ENCODE measurements at places on chromosomes 4 and X.
A peak's percentile ranks its signal among the peaks of the same experiment; 100 is the strongest.

- DNase-seq = no peak
Measured at GRCh38 chr4:113572620-113573019, 188.9 kb downstream of the CAMK2D start.

DNA sequence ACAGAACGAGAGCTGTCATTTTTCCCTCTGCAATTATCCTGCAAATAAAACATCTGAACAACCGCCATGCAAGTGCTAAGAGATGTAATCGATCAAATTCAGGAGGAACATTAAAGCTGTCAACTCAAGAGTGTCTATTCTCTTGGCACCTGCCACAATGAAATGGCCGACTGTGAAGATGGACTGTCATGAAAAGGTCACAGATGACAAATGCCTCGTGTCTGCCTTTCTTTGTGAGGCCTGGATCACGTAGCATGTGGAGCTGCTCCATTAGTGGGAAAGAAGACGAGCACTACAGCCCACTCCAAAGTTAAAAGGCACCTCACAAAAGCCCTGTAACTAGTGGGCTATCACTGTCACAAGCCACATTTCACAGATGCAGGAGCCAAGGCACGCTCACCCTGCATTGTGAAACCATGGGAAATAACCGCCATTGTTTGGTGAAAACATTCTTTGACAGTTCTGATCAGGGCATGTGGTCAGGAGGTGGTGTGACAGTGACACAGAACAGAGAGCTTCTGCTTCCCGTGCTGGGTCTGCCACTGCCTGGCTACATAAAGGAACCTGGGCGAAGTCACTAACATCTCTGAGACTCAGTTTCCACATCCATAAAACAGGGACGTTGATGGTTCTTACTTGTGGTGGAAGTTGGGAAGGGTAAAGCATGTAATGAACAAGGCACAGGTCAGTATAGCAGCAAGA, 98.9 kb downstream of the EVC2 start:
- DNase-seq = no peak

- DNase-seq = no peak
Measured at GRCh38 chrX:54045563-54046228, 1.4 kb upstream of the PHF8 start.

DNA sequence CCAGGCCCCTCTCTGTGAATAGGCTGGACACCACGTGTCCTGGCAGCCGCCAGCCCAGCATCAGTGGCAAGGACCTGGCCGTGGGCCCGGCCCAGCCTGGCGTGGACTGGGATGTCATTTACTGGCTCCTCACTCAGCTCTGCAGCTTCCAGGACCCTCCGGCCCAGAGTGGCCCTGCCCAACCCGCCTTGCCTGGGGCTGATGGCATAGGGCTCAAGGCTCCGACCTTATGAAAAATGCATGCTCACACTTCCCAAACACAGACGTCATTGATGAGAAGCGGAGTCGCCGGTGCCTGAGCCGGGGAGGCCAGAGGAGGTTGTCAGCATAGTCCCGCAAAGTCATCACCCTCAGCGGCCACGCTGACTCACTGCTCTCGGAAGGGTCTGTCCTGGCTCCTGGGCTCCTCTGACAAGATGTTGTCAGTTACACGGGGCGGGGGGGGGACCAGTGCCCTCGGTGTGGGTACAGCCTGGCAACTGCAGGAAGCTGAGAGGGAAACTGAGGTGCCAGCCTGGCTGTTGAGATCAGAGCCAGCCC, 14.3 kb downstream of the CFAP99 start:
- no peak for DNase-seq

DNA sequence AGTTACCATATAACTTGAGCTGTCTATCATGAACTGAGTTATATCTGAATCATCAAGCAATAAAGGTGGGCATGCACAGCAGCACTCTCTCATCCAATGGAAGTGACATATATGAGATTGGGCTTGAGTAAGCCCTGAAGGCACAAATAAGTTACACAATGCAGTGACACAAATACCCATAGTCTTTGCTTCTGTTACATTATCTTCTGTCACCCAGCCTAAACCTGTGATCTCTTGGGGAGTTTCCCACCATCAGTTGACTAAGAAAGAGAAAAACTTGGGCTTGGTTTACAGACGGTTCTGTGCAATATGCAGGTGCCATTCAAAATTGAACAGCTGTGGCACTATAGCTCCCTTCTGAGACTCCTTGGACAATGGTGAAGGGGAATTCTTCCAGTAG, 138.8 kb upstream of the IL15 start:
- no peak for DNase-seq

DNA sequence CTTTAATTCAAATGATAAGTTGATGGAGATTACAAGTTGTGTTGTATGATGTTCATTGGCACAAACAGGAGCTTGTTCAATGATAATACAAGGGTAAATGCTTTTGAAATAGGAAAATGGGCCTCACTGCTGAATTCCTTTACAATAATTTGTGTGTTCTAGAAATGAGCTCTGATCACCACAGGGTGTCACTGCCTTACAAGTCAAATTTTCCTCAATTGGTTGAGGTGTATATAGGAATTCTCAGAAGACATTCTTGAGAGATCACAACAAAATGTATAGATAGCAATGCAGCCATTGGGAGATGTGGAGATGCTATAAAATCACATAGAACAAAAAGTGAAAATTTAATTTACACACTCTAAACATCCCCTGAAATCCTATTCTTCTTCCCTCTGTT, 49.6 kb downstream of the KLF8 start:
- DNase-seq = no peak

- peak; percentile 41 for DNase-seq
Measured at GRCh38 chr4:77433418-77433733, 172.2 kb upstream of the CXCL13 start.

DNA sequence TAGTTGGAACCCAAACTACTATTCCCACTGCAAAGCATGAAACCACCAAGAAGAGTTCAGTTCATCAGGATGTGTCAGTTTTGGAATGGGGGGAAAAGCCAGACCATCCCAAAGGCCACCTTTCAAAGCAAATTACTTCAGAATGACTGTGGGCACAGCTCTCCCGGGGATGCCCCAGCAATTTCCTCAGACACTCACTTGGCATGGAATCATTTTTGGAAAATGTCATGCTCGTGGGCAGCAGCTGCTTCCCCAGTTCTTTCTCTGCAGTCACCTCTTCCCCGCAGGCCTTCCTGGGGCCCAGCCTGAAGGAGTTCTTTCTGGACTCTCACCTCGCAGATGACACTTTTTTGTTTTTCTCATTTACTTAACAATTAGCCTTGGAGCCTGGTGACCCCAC, 350.3 kb downstream of the NR3C2 start:
- DNase-seq = no peak

DNA sequence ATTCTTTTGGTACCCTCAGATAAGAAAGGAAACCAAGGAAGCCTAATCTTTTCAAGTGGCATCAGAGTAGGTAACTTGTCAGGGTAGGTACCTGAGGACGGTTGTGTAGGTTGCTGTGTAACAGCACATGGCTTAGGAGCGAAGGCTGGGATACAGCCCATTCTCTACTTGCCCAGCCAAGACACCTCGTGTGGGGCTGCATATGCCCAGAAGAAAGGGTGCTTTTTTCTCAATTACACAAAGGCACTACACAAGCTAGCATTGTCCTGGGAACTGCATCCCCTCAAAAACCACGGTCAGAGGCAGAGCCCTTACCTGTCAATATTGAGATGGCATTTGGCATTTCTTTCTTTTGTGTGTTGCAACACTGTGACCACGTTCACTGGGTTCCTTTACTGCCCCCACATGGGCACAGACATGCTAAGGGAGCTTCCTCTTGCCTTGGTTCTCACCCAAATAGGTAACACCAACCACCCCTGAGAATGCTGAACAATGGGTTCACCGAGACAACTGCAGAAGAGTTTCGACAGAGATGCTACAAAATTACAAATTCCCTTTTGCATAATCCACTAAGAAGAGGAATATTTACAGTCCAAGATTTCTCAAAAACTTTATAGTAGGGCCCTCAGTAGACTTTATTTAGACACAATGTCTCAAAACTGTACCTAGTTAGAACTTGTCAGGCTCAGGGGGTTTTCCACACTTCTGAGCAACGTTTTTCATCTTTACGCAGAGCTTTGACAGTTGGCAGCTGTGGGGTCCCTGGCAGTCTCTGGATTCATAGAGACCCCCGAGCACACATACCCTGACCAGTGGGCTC, 35.8 kb upstream of the TNIP3 start:
- no peak for DNase-seq

GRCh38 chr4:70291341-70291740, 43.4 kb upstream of the CABS1 start:
- DNase-seq = no peak

DNA sequence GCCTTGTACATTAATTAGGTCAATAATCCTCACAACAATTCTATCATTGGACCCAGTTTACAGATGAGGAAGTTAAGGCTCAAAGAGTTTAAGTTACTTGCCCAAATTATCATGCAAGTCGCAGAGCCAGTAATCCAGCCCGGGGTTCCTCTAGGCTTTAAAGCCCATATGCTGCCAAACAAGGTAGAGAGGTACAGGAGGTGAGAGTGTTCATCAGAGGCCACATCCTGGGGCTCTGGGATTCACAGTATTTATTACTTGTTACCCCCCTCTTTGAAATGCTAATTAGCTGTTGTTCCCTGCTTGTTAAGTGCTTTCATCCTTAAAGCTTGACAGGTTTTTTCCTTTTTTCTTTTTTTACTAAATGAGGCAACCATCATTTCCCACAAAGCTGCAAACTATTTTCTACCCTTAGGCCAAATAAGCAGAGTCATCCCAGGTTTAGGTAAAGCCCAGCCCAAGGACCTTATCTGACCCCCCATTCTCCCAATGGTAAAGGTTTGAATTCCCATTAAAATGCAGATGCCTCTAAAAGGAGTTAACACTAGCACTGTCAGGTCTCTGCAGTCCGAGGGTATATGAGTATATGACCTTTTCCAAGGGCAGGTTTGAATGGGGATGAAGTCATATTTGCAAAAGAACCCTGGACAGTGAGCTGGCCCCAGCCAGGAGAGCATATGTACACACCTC, 150.3 kb downstream of the SOX3 start:
- no peak for DNase-seq

GRCh38 chrX:104566681-104567501, 892 bp downstream of the IL1RAPL2 start:
- no peak for DNase-seq

DNA sequence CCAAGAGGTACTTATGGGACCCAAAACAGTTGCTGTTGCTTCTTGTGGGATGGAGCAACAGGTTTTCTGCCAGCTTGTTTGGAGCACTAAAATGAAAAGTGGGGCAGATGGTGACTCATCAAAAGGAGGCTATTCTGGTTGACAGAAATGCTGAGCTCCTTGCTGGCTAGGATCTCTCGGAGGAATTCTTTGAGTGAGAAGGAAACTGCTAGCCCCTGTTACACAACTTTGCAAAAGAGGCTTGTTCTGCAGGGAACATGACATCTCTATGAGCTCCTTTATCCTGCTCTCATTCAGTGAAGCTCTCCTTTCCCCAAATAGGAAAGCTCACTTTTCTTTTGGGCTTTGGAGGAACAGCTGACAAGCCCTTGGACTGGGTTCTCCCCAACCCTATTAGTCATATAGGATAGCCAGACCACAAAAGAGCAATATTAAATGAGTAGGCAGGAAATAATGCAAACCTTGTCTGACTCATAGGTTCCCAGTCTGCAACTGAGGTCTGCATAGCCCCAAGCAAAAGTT, 108.3 kb downstream of the CDS1 start:
- no peak for DNase-seq

- DNase-seq = no peak
Measured at GRCh38 chr4:33626221-33626620, 2618.1 kb downstream of the ARAP2 start.

DNA sequence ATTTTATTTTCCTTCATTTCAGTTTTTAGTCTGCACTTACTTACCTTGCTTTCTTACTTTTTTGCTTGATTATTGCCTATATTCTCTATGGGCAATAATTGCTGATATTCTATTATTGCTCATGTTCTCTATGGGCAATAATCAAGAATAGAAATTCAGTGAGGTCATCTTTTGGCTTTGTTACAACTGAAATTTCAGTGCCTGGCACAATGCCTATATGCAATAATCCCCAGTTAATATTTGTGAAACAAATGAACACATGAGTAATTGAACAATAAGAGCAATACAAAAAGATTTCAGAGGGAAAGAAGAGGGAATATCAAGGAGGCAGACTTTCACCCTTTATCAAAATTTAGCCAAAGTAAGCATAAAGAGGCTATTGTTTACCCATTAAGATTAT, 48.6 kb upstream of the ARSJ start:
- no peak for DNase-seq

GRCh38 chr4:80125252-80126177, 52.5 kb upstream of the ANTXR2 start:
- DNase-seq = peak; percentile 80

DNA sequence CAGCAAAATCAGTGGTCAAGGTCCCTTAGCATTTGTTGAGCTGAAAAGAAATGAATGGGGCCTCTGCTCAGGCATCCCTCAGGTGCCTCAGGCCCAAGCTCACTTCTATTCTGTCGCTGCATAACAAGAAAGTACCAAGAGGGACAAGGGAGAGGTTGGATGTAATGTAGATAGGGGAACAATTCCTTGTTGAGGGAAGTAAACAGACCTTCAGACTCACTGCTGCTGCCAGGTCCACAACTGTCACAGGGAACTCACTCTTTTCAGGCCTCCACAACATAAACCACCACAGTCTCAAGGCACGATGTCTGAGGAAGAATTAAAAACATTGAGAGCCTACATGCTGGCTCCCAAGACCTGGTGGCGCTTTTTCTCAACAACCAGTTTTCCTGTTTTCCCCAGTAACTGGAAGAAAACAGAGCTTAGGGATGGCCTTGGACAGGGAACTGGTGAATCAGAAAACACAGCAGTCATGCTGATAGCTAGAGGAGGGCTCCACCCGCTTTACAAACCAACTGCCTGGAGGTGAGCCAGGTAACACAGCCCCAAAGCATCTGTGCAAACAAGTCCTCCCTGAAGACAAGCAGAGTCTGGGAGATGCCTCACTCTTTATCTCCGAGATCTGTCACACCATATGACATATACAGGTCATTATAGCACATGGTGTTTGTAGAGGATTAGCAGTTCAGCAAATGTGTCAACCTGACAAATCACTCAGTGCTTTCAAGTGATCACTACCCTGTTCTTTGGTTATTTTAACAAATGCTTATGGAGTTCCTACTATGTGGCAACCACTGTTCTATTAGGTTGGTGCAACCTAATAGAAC, 14.3 kb upstream of the AWAT1 start:
- no peak for DNase-seq

GRCh38 chrX:129000797-129001196, 522.5 kb downstream of the SMARCA1 start:
- DNase-seq = no peak

- DNase-seq = no peak
Measured at GRCh38 chr4:109131559-109131958, 170.9 kb downstream of the COL25A1 start.

DNA sequence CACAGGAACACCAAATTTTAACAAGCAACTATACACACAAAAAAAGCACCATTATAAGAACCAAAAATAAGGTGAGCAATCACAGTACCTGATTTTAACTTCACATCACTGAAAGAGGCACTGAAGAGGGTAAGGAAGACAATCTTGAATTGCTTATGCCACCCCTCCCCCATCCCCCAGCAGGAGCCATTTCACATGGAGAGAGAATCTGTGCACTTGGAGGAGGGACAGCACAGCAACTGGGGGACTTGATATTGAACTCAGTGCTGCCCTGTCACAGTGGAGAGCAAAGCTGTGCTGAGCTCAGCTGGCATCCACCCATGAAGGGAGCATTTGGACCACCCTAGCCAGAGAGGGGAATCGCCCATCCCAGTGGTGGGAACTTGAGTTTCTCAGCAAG, 56.0 kb downstream of the NUDT11 start:
- no peak for DNase-seq

GRCh38 chr4:6574747-6575502, at the start of gene MAN2B2:
Gene MAN2B2, plus strand, starts transcription at chr4:6575189. Its CDS starts 22 bp downstream, at chr4:6575211.
- peak; percentile 32 for DNase-seq

GRCh38 chr4:164876700-164877324, at the start of gene APELA:
Gene APELA, plus strand, starts transcription at chr4:164877178. Its CDS starts 154 bp downstream, at chr4:164877332.
- no peak for DNase-seq

- DNase-seq = no peak
Measured at GRCh38 chr4:184039963-184040383, 134.9 kb downstream of the STOX2 start.
